ENCODE measurements at places on chromosomes 7 and 10.
A peak's percentile ranks its signal among the peaks of the same experiment; 100 is the strongest.

DNA sequence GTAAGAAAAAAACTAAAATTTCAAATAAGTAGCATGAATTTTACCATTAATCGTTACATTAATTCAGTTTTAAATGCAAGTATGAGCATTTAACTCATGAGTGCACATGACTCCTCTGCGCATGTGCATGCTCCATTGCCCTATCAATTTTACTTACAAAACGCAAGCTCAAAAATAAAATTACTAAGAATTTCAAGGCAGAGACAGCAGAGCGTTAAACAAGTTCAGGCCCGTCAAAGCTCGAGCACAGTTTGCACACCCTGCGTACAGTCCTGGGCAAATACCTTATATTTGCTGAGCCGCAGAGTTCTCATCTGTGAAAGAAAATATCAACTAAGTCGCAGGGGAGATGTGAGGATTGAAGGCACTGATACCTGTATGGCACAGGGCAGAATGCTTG lies 373.6 kb downstream of the BBS9 start:
- no peak for DNase-seq
- no peaks in the 10 kb centered on the region for H3K4me1 ChIP-seq
- no peak overlapping the region for H3K27ac ChIP-seq
- no peaks in the 10 kb centered on the region for H3K27me3 ChIP-seq
- H3K4me3 ChIP-seq: no peak overlapping the region

- peaks cover 22% of the 10 kb centered on the region for H3K27me3 ChIP-seq
- no peaks in the 10 kb centered on the region for H3K4me1 ChIP-seq
- H3K27ac ChIP-seq: no peak overlapping the region
- H3K4me3 ChIP-seq: no peak overlapping the region
- DNase-seq: no peak
- no peaks in the 10 kb centered on the region for H3K36me3 ChIP-seq
Observed at GRCh38 chr10:30172091-30172490, 112.7 kb upstream of the JCAD start.

DNA sequence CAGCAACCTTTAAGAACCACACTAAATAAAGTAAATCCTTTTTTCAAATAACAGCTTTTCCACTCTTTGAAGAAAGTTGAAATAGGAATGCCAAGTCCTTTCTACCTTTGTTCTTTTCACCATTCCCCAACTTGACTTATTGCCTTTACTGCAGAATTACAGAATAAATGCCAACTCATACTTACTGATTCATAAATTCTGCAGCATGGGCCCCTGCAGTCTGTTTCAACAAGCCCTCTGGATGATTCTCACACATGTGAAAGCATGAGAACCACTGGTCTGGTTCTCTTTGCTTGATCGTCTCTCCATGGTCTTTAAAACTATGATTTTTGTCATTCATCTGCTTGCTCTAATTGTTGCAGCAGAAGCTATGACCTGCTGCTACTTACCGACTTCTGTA lies 56.1 kb downstream of the HACD1 start:
- no peak for DNase-seq
- no peaks in the 10 kb centered on the region for H3K27me3 ChIP-seq
- H3K4me1 ChIP-seq: no peaks in the 10 kb centered on the region
- no peaks in the 10 kb centered on the region for H3K36me3 ChIP-seq
- no peak overlapping the region for H3K4me3 ChIP-seq

DNA sequence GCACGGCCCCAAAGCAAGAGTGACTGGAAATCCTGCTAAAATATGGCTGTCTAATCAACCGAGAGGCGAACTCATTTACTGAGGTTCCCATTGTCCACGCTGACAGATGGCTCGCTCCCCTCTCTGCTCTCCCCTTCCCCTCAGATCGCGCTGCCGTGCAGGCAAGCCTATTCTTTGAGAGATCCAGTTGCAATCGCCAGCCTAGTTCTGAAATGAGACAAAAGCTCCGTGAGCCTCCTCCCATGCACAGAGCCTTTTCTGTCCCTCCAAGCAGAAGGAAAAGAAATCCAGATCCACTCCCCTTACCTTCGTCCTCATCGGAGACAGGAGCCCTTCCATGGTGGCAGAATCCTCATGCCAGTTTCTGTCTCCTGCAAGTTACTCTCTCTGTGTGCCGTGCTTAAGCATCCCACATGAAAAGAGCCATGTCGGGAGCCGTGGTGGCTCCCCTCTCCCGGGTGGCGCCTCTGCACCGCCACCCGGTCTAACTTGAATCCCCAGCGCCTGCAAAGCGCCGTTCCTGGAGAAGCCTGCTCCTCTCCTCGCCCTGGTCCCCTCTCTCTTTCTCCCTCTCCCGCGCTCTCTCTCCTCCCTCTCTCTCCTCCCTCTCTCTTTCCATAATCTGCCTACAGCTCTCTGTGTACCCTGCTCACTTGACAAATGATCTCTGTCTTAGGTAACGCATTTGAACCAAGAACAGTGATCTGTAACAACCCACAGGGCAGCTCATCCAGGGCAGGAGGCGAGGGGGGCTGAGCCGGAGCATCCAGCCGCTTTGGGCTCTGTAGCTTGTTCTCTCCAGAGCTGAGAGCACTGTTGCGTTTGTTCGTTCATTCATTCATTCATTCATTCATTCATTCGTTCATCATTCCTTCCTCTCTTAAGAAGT lies 156.8 kb downstream of the FRMD4A start:
- H3K4me1 ChIP-seq: peaks cover 15% of the 10 kb centered on the region
- peak; percentile 36 for DNase-seq
- no peak overlapping the region for H3K27ac ChIP-seq
- H3K36me3 ChIP-seq: no peaks in the 10 kb centered on the region
- peaks cover 71% of the 10 kb centered on the region for H3K27me3 ChIP-seq

DNA sequence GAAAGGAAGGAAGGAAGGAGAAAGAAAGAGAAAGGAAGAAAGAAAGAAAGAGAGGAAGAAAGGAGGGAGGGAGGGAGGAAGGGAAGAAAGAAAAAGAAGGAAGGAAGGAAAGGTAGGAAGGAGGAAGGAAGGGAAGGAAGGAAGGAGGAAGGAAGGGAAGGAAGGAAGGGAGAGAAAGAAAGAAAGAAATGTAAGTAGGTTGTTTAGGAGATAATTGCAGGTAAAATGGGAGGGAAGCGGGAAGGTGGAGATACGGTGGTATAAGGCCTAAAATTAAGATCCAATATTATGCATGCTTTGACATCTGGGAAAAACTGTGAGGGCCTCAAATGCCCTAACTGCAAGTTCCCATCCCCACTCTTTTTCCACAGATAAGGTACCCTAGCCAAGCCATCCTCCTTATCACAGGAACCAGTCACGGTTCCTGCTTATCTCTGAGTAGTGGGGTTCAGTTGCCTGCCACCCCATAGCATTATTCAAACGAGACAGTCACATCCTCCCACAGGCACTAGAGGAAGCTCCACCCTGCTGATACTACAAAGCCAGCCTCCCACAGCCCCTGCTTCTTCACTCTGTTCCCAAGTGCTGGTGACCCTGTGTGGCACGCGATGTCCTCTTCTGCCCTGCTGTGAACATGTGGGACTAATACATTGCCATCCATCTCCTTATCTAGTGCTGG lies 28.7 kb downstream of the ST8SIA6 start:
- DNase-seq: peak; percentile 69
- no peaks in the 10 kb centered on the region for H3K27me3 ChIP-seq
- H3K36me3 ChIP-seq: peaks cover 9% of the 10 kb centered on the region
- H3K4me1 ChIP-seq: peaks cover 90% of the 10 kb centered on the region
- peak overlapping the region; percentile 97 for H3K27ac ChIP-seq

DNA sequence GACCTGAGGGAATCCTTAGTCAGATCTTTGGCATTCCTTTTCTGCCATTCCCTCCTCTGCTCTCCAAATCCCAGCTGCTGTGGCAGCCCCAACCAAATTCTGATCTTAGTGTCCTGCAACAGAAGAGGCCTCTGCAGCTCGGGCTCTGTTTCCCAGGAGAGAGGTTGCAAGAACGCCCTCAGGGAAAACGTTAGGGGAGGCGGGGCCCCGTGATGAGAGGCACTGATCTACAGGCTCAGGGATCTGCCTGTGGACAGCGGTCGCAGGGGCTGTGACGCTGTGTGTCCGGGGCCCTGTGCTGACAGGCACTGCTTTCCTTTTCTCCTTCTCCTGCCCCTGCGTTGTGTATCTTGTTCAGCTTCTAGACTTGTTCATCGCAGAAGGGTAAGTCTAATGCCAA lies 57.3 kb upstream of the DPYSL4 start:
- no peaks in the 10 kb centered on the region for H3K36me3 ChIP-seq
- H3K27ac ChIP-seq: no peak overlapping the region
- no peak overlapping the region for H3K4me3 ChIP-seq
- no peak for DNase-seq

DNA sequence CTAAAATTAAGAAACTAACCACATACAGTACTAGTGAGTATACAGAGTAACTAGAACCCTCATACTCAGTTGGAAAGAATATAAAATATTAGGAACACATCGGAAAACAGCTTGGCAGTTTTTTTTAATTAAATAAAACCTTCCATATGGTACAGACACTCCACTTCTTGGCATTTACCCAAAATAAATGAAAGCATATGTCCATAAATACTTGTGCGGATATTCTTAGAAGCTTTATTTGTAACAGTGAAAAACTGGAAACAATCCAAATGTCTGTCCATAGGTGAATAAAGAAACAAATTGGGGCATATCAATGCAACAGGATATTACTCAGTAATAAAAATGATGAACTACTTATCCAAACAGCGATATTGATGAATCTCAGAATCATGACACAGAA lies 410.0 kb downstream of the HTR7 start:
- no peak for DNase-seq
- no peaks in the 10 kb centered on the region for H3K36me3 ChIP-seq
- no peak overlapping the region for H3K4me3 ChIP-seq
- H3K4me1 ChIP-seq: no peaks in the 10 kb centered on the region
- no peak overlapping the region for H3K27ac ChIP-seq

DNA sequence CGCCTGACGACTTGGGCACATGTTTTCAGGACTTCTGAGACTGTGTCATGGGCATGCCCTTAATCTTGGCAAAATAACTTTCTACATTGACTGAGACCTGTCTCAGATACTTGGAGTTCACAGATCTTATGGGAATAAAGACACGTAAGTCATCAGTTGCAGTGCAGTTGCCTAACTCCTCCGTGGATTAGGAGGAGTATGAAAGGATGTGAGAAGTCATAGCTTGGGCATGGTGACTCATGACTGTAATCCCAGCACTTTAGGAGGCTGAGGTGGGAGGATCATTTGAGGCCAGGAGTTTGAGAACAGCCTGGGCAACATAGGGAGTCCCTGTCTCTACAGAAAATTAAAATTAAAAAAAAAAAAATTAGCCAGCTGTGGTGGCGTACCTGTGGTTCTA lies 49.6 kb downstream of the EXOC6 start:
- H3K27me3 ChIP-seq: no peaks in the 10 kb centered on the region
- no peak overlapping the region for H3K27ac ChIP-seq
- DNase-seq: no peak
- no peak overlapping the region for H3K4me3 ChIP-seq
- H3K36me3 ChIP-seq: peaks cover 6% of the 10 kb centered on the region
- peaks cover 18% of the 10 kb centered on the region for H3K4me1 ChIP-seq

GRCh38 chr10:43739161-43739560 lies 90.5 kb upstream of the ZNF32 start:
- no peak overlapping the region for H3K27ac ChIP-seq
- peaks cover 12% of the 10 kb centered on the region for H3K27me3 ChIP-seq
- H3K36me3 ChIP-seq: no peaks in the 10 kb centered on the region
- H3K4me3 ChIP-seq: no peak overlapping the region
- peaks cover 14% of the 10 kb centered on the region for H3K4me1 ChIP-seq

DNA sequence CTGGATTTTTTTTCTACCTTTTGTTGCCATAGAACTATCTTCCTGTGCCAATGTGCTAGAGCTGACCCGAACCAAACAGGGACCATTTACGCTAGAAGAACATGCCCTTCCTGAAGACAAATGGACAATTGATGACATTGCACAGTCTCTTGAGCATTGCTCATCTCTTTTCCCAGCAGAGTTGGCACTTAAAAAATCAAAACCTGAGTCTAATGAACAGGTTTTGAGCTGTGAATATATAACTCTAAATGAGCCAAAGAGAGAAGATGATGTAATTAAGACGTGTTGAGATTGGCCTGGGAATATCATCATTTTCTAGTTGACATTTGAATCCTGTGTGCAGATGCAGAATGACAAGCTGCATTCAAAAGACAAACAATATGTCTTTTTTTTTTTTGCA lies 37.1 kb downstream of the TRUB1 start:
- peaks cover 13% of the 10 kb centered on the region for H3K36me3 ChIP-seq
- DNase-seq: no peak
- H3K4me3 ChIP-seq: no peak overlapping the region

DNA sequence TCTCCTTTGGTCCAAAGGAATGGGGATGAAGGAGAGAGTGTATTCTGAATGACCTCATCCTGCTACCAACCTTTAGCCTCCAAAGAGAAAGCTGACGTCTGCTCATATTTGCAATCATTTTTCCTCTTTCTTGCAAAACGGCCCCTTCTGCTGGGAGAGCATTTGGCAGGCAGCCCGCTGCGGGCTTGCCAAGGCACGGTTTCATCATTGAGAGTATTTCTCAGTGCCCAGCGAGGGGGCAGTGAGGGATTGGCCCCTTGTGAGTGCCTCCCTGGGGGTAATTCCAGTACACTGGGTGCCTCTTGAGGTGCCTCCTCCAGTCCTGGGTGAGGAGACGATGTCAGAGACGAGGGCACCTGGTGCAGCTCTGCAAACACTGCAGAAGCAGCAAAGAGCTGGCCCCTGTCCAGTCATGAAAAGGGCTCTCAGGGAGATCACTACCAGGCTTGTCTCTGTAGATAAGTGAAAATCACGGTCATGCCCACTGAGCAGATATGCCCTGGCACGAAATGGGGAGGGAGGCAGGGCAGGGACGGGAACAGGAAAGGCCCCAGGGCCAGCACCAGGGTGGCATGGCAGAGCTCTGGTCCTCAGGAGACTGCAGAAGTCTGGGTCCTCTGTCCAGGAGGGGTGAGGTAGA lies 48.7 kb upstream of the SHH start:
- H3K4me3 ChIP-seq: no peak overlapping the region
- peaks cover 9% of the 10 kb centered on the region for H3K27me3 ChIP-seq
- H3K27ac ChIP-seq: no peak overlapping the region
- H3K36me3 ChIP-seq: no peaks in the 10 kb centered on the region
- no peak for DNase-seq

DNA sequence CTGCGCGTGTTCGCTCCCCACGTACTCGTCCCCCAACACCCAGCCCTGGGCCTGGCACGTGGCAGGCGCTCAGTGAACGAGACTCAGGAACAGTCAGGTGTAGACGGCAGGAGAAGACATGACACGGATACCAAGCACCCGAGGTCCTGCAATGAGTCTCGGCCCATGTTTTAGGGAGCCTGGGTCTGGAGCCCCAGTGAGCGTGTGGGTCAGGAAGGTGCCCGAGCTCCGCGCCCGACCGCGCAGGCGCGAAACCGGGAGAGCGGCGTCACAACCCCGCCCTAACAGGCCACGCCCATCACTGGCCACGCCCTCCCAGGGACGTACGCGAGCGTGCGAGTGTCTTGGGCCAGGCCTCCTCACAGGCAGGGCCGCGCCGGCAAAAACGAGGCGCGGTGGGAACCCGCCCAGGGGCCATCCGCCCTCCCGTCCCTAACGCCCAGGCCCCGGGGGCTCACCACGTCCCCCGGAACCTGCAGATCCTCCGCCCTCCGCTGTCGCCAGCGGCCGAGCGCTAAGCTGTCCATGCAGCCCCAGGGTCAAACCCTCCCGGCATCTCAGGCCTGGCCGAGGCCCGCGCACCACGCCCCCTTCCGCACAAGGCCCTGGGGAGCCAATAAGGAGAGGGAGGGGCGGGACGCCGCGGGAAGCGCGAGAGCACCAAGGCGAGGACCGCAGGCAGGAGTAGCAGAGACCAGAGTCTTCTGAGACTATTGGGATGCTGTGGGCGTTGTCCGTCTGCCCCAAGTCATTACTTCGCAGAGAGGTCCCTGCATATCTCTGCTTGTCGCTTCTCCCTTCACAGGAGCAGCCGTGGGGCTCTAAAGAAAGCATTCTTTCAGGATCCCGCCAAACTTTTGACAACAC lies at the start of gene C10orf143:
C10orf143 (minus strand) TSS at position 585 of the 867 bp plus-strand sequence; CDS start at position 527, 58 bp downstream.
- H3K4me1 ChIP-seq: peaks cover 41% of the 10 kb centered on the region
- peak within 1 kb of the TSS; percentile 83 for H3K4me3 ChIP-seq
- peak; percentile 97 for DNase-seq
- H3K36me3 ChIP-seq: peaks cover 15% of the 10 kb centered on the region
